ENCODE measurements at places on chromosomes 3 and 15.

GRCh38 chr3:158200955-158201354 lies 91.1 kb downstream of the RSRC1 start:
- DNase-seq: no peak

DNA sequence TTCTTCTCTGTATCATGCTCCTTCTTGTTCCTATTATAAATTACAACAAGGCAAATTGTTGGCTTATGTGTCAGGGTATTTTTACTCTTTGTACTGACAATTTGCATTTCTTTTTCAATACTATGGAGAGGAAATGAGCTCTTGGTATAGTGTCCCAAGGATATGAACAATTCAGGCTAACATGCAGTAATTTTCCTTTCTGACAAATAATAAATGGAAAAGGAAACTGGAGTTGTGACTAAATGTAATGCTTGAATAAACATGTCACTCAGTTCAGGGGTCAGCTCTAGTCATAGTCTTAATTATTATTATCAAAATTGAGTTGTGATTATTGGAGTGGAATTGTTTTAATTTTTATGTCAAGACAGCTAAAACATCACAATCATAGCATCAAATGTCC lies 256.0 kb upstream of the ZPLD1 start:
- no peak for DNase-seq

GRCh38 chr3:39850716-39851032 lies 41.3 kb downstream of the MYRIP start:
- no peak for DNase-seq

GRCh38 chr3:174936590-174936989 lies 77.5 kb downstream of the NAALADL2 start:
- no peak for DNase-seq

DNA sequence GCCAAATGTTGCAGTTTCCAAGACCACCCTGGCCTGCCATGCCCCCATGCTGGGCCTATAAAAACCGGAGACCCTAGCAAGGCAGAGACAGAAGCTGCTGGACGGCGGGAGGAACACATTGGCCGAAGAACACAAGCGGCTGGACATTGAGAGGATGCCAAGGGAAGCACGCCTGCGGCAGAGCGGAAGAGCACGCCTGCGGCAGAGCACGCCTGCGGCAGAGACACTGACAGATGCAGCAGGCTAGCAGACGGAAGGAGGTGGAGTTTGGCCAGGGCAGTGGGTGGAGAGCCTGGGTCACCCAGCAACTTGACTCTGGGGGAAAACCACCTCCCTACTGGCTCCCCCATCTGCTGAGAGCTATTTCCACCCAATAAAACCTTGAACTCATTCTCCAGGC lies 322.3 kb upstream of the TBL1XR1 start:
- DNase-seq: no peak

GRCh38 chr3:183308751-183309150 lies 55.7 kb downstream of the B3GNT5 start:
- no peak for DNase-seq

- DNase-seq: no peak
Observed at GRCh38 chr3:74410276-74410941, 204.1 kb downstream of the CNTN3 start.

- no peak for DNase-seq
Observed at GRCh38 chr3:40317061-40317855, 7.8 kb downstream of the EIF1B start.

GRCh38 chr3:179760944-179761343 lies 108.1 kb downstream of the USP13 start:
- no peak for DNase-seq

- no peak for DNase-seq
Observed at GRCh38 chr15:77119446-77119845, 48.5 kb upstream of the TSPAN3 start.

DNA sequence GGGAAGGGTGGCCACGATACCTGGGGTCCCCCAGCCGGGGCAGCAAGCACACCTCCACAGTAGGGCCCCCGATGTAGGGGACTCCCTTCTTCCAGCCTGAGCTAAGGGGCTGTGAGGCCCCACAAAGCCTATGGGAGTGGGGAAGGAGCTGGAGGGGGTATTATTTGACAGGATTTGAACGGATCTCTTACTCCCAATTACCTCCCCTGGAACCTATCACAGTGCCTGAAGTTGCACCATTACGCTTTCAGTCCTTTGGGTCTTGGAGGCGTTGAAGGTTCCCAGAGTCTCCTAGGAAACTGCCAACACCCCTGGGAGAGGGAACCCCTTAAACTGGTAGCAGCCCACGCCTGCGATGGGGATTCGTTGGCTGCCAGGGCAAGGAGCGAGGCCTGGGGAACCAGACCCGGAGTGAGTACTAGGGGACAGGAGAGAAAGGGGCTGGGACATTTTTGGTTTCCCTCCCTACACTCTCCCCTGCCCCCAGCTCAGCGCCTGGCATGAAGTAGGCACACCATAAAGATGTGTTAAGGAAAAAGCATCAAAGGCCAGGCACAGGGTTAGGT lies 409 bp upstream of the LHFPL4 start:
- DNase-seq: no peak

GRCh38 chr3:61684386-61684785 lies 123.0 kb downstream of the PTPRG start:
- no peak for DNase-seq

- DNase-seq: no peak
Observed at GRCh38 chr3:114361391-114361790, 67.6 kb downstream of the TIGIT start.

GRCh38 chr3:15316998-15317435 lies 15.4 kb downstream of the SH3BP5 start:
- DNase-seq: no peak

DNA sequence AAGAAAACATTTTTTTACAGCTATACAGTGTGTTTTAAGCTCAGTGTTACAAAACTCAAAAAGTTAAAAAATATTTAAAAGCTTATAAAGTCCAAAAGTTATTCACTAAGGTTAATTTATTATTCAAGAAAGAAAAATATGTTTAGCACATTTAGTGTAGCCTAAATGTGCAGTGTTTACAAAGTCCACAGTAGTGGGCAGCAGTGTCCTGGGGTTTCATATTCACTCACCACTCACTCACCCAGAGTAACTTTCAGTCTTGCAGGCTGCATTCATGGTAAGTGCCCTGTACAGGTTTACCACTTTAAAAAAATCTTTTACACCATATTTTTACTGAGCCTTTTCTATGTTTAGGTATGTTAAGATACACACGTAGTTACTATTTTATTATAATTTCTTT lies 300.2 kb upstream of the TRIM42 start:
- DNase-seq: no peak

All from stimulated activated CD4-positive, alpha-beta T cell treated with anti-CD3 and anti-CD28 coated beads, Interleukin-15, amount 100 ng/mL, for 1 hour (primary cell).